ENCODE measurements at places on chromosomes 1 and 21. TPM values are rescaled to one million over a fixed set of nuclear protein-coding genes. Genes with fewer than 3 reads are reported as not detected.

GRCh38 chr1:110310300-110310699 lies 28.9 kb upstream of the RBM15 start:
- peaks cover 3% of the 10 kb centered on the region for H3K4me1 ChIP-seq
- H3K27me3 ChIP-seq, result no peaks in the 10 kb centered on the region
- H3K27ac ChIP-seq, result no peak overlapping the region
- H3K4me3 ChIP-seq, result no peak overlapping the region

- H3K4me3 ChIP-seq, result no peak overlapping the region
- no peaks in the 10 kb centered on the region for H3K4me1 ChIP-seq
- no peak for DNase-seq
- H3K27me3 ChIP-seq, result no peaks in the 10 kb centered on the region
- no peak overlapping the region for H3K27ac ChIP-seq
These were observed 163.6 kb downstream of the KCNT2 start for GRCh38 chr1:196444634-196445033.

- no peak for DNase-seq
- H3K27me3 ChIP-seq, result no peaks in the 10 kb centered on the region
- no peak overlapping the region for H3K4me3 ChIP-seq
- H3K36me3 ChIP-seq, result no peaks in the 10 kb centered on the region
These were observed 62.7 kb upstream of the LRRC8D start for GRCh38 chr1:89758156-89758555.

- no peak overlapping the region for H3K27ac ChIP-seq
- H3K4me1 ChIP-seq, result no peaks in the 10 kb centered on the region
- DNase-seq, result no peak
- H3K27me3 ChIP-seq, result no peaks in the 10 kb centered on the region
These were observed 70.7 kb downstream of the COL24A1 start for GRCh38 chr1:86085741-86086409.

FMO1 gene
- 2.3 TPM for total RNA-seq

Data from esophagus squamous epithelium (tissue), 5 donors.